ENCODE measurements at places on chromosomes 1 and 21.

DNA sequence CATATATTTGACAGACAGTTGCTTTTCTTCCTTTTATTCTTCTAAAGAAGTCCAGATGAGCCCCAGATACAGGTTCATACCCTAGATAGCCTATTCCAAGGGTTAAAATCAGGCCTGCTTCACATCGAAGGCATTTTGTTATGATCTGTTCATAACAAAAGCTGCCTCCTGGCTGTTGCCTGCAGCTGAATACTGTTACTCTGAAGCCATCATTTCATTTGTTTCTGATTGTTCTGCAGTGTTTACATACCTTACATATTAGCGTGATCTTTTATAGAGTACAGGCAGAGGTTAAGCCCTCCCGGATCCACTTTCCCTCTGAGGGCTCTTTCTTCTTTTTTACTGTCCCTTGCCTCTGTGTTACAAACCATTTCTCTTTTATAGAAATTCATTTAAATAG is 219.0 kb upstream of the HOOK1 start:
- no peak for DNase-seq

- DNase-seq = no peak
Measured at GRCh38 chr21:29429218-29429617, 130.5 kb downstream of the BACH1 start.

DNA sequence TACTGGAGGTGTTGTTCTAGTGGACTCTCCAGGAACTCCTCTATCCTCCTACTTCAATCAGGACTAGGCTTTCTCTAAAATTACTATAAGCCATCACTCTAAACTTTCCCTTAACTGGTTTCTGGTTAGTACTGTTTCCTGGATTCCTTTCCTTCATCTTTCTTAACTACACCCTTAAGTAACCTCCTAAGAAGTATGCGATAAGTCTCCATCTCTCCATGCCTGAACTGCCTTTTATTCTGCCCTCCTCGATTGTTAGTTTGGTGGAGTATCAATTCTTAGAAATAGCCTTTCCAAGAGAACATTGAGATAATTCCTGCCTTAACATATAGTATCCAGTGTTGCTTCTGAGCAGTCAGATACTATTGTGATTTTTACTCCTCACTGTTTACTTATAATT is 162.9 kb upstream of the PDE4B start:
- DNase-seq = no peak

- DNase-seq = no peak
Measured at GRCh38 chr1:23211955-23212354, 5.3 kb downstream of the HTR1D start.

GRCh38 chr1:236457775-236458174 is 63.7 kb downstream of the EDARADD start:
- no peak for DNase-seq

DNA sequence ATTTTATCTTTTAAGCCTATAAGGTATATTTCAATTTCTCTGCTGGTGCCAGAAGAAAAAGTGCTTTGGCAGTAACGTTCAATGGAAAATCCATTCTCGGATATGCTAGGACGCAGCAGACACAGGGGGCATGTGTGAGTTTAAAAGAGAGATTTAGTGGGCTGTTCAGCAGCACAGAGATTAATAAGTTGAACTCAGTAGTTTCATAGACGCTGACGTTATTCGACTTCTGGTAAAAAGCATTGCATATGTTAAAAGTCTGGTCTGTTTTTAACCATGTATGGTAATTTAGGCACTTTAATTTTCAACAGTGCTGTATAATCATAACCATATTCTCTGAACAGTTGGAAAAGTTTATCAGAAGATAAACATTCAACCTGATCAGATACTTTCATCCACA is 99.6 kb downstream of the ATP6V1G3 start:
- no peak for DNase-seq

DNA sequence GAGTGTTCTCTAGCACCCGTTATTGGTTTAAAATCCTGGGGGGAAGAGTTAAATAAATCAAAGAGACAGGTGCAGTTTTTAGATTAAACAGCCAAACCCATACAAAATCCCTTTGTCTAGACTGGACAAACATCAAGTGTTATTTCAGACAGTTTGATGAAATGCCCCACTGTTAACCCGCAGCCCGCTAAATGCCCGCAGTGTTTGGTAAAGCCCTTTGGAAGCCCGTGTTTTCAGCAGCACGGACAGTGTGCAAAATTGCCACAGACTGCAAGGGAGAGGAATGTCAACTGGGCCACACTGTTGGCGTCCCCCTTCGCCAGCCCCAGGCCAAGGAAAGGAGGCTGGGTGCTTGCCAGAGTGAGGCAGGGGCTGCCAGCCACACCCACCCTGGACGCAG is 26.6 kb downstream of the AJAP1 start:
- no peak for DNase-seq

DNA sequence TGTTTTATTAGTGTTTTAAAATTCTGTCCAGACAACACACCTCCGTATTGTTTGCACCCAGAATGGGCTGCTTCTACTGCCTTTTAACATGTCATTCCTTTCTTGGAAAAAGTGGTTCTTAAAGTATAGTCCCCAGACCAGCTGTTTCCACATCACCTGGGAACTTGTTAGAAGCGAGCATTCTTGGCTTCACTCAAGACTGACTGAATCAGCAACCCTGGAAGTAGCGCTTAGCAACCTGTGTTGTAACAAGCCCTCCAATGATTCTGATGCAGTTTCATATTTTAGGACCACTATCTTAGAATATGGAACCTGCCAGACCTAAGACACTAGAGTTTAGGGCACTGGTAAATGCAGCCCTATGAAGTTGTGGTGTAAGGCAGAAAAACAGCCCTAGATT is 6.0 kb upstream of the PPIE start:
- no peak for DNase-seq

DNA sequence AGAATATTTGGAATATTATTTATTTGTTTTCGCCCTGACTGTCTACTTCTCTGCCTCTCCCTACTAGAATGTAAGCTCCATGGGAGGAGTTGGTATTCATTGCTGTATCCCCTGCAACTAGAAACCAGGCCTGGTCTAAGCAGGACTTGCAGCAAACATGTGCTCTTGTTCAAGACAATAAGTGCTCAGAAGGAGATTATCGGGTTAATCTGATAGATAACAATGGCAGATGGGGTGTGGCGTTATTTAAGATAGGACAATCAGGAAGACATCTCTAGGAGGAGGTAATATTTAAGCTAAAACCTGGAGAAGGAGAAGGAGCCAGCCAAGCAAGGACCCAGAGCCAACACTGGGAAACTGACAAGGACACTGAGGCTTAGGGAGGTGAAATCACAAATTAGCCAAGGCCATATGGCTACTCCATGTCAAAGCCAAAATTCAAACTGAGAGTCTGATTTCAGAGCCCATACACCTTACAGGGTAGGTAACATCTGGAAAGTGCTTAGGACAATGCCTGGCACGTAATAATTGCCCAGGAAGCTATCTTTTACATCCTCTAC is 41.5 kb downstream of the STYXL2 start:
- DNase-seq = no peak

DNA sequence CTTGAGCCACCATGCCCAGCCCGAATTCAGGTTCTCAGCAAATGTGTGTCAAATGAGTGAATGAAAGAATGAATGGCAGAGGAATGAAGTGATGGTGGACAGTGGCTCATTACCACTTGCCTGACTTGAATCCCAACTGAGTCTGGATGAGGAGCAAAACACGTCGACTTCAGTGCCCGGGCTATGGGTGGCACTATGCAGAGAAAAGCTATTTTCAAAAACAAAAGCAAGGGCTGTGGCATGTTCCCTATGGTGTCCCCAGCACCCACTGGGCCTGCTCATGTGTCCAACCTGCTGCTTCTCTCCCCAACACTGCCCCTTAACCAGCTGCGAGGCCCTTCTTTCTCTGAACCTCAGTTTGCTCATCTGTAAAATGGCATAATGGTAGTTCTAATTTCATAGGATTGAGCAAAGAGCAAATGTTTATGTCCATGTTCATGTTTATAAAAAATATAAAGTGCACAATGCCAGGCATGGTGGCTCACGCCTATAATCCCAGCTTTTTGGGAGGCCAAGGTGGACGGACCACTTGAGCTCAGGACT is 4.3 kb upstream of the MAD2L2 start:
- no peak for DNase-seq

DNA sequence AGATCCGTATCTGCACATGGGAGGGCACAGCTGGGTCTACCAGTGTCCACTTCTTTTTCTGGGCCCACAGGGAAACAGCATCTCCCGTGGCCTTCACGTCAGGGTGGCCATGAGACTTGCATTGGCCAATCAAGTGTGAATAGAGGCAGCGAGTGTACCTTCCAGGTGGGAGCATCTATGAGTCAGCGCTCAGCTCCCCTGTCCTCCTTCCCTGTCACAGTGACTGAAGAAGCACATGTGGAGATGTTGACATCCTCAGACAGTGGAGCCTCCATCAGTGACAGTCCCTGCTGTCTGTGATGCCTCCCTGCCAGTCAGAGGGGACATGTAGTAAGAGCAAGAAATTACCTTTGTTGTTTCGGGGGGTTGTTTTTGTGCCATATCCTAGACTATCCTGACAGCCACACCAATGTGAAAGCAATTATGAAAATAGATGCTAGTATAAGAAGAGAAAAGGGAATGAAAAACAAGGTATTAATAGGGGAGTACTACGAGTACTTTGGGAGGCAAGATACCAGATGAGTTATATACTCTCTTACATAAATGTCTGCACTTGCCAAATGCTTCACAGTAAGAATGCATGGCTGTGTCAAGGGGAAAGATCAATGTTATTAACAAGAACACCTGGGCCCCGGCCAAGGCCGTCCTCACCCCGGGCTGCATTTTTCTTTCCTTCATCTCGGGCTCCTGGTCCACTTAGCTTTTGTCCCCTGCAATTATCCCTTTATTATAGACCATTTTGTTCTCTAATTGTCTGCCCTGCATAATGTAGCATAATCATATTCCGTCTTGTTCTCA is 86.0 kb downstream of the MATN1 start:
- DNase-seq = no peak

DNA sequence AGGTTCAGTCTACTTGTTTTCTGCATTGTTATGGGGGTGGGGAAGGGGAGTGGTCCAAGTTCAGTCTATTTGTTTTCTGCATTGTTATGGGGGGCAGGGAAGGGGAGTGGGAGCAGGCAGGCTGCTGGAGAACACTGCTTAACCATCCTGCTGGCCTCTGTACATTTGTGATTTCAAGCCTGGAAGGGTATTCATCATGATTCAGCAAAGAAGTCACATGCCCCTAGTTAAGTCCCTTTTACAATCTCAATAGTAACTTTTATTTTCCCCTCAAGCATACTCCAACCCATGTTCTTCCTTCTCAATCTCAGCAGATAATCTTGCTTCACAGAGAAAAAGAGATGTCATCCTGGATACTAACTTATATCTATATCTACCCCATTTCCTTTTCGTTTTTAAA is 7.9 kb downstream of the LYST start:
- DNase-seq = no peak

- DNase-seq = peak; percentile 31
Measured at GRCh38 chr1:112706505-112707220, at the start of gene RHOC. RHOC (minus strand) TSS chr1:112707127; CDS start chr1:112703799, 3,328 bp downstream.

- DNase-seq = no peak
Measured at GRCh38 chr1:79293611-79294010, 287.1 kb upstream of the ADGRL4 start.

- DNase-seq = no peak
Measured at GRCh38 chr1:186578325-186579016, 101.8 kb downstream of the PTGS2 start.

DNA sequence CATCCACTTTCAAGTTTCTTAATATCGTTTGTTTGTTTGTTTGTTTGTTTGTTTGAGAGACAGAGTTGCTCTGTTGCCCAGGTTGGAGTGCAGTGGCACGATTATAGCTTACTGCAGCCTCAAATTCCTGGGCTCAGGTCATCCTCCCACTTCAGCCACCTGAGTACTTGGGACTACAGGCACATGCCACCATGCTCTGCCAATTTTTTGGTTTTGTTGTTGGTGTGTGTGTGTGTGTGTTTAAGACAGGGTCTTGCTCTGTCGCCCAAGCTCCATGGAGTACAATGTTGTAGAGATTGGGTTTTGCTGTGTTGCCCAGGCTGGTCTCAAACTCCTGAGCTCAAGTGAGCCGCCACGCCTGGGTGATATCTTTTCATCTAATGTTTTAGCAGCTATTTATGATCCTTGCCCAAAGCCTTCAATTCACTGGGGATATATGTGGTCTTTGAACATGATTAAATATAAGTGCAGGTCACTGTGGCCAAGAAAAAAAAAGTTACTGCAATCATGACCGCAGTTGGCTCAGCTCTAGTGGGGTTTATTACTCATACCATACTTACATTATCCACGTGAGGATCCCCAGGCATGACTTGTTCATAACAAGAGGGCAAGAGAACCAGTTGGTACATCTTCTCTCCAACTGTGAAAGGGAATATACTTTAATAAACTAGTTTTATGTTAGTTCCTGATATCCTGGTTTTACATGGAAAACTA is 8.0 kb downstream of the RRP1B start:
- DNase-seq = no peak

GRCh38 chr1:223748773-223749733 is 36.7 kb downstream of the CAPN2 start:
- peak; percentile 51 for DNase-seq

DNA sequence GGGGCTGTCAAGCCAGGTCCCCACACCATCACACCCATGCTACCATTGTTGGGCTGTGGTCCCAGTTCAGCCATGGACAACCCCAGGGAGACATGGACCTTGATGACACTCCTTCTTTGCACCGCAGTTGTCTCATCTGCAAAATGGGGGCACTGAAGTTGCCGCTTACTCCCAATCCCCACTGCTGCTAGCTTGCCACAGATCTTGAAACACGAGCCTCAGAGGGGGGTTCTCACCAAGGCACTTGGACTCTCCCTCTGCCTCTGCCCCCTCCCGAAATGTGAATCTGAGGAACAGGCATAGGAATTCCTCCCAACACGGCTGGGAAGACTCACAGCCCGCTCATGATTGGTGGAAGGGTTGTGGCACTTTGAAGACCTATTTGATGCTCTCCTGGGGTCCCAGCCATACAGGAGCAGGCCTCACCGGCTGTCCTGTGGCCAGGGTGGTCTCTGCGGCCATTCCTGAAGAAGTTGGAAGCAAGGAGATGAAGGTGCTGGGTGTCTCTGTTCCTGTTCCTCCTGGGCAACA is 31.1 kb downstream of the RUNX3 start:
- no peak for DNase-seq

- DNase-seq = no peak
Measured at GRCh38 chr1:226118357-226118756, 55.8 kb downstream of the H3-3A start.

DNA sequence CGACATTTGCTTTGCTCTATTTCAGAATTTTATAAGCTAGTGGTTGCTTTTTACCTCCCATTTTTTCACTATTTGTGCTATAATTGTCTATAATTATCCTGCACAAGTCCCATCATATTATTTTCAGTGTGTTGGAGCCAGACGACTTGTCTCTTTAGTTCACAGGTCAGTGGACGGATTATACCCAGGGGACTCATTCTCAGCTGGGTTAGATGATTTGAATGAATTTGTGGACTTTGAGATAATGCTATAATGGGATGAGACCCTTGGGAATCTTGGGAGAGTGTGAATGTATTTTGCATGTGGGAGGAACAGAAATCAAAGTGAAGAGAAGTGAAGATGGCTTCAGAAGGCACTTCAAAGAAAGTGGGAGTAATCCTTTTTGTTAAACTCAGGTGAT is 31.5 kb upstream of the KCNK1 start:
- no peak for DNase-seq

- no peak for DNase-seq
Measured at GRCh38 chr21:42374457-42374856, 8.1 kb upstream of the TFF1 start.

- DNase-seq = no peak
Measured at GRCh38 chr21:36446301-36446700, 33.6 kb downstream of the CLDN14 start.

All from stimulated activated CD8-positive, alpha-beta memory T cell treated with anti-CD3 and anti-CD28 coated beads, Interleukin-12 subunit alpha, Interleukin-12 subunit beta, amount 100 ng/mL, for 4 hours (primary cell).